ENCODE measurements at places on chromosomes 12 and 14.

DNA sequence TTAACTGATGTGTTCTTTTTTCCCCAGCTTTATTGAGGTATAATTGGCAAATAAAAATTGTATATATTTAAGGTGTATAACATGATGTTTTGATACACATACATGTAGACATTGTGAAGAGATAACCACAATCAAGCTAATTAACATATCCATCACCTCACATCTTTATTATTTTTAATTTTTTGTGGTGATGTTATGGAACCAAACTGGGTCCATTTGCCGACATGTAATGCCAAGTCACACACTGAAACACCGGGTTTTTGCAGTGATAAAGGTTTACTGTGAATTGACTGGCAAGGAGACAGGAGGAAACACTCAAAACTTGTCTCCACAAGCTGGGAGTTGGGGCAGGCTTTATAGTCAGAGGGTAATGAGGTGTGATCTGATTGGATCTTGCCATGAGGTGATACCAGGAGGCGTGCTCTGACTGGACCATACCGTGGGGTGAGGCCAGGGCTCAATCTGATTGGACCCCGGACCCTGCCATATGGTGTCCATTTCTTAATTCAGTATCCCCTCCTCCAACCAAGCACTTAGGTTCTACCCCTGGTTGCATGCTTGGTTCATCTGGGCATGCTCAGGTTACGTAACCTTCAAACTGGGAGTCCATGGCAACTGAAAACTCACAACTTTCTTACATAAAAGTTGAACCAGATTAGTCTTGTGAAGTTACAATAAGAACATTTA, 11.8 kb upstream of the WSCD2 start:
- DNase-seq: no peak

- no peak for DNase-seq
Measured at GRCh38 chr12:106918746-106919145, 37.0 kb upstream of the TMEM263 start.

DNA sequence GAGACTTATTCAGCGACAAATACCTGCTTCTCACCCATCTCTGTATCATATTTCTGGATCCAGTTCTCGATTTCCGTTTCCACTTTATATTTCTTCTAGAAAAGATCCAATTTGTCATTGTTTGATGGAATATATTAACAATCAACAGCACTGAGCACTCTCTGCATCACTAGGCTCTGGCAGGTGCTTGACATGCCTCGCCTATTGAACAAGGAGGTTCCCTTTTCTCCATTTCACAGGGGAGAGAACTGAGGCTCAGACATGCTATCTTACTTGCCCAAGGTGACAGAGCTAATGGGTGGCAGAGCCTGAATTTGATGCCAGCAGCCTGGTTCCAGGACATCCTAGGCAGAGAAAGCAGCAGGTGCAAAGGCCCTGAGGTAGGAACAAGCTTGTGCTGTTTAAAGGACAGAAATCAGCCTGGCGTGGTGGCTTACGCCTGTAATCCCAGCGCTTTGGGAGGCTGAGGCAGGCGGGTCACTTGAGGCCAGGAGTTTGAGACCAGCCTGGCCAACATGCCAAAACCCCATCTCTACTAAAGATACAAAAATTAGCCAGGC, 12.1 kb downstream of the RITA1 start:
- no peak for DNase-seq

DNA sequence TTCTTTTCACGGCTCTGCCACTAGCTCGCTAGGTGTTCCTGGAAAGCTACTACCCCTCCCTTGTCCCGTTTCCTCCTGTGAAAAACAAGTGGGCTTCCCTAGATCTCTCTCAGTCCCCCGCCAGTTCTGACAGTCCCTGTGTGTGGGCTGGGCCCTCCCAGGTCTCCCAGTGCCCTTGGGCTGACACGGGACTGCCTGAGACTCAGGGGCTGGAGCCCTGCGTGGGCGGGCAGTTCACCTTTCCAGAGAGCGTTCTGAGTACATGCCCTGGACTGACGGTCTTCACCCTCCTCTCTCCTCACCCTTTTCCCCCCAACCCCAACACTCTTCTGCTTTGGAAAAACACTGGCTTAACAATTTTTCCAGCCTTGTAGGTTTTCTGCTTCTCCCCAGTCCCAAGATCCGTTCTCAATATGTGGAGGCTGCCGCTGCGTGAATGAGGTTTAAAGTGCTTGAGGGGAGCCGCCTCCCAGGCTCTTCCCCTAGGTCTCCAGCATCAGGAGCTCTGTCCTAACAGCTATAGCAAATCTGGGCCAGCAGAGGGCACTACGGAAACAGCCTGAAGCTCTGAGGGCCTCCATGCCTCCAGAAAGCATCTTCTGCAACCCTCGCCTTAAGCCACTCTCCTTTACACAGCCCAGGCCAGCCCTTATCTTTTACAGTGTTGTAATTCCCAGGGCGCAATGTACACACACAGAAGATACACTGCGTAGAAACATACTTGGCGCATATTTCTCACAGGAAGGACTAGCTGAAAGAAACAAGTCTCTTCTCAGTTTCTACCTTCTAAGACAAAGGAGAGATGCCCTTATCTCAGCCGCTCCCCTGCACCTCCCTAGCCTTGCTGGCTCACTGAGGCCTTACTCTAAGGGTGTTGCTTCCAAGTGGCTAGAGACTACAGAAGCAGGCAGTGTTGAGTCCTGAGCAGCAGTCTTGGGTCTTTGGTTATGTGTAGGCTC, 10.4 kb upstream of the DCD start:
- peak; percentile 27 for DNase-seq

DNA sequence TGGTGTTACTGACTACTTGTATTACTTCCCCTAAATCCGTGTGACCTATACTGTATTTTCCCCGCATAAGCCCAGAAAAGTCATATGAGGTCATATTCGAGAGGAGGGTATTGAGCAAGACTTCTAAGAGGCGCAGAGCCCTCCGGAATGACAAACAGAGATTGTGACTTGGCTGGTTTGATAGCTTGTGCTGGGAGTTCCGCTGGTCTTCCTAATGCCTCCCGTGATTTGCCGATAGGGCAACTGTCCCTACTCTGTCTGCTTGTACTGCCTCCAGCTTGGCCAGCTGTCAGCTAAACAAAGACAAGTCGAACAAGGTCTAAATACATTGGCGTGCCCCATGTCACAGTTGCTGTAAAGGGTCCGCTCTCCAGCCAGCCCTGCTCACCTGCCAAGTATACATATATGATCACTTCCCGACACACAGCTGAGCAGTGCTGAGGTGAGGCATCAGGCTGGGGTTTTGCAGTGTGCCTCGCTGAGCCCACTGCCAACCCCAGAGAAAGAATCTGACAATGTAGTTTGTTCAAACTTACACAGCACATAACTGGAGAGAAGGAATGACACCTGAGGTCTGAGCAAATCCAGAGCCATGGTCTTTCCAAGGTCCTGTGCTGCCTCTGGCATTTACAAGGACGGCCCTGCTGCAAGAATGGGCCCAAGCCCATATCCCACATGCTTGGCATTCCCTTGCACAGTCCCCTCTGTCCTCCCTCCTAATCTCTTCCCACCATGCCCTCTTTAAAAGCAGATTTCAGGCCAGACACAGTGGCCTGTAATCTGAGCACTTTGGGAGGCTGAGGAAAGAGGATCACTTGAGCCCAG, 23.7 kb downstream of the LGMN start:
- no peak for DNase-seq

DNA sequence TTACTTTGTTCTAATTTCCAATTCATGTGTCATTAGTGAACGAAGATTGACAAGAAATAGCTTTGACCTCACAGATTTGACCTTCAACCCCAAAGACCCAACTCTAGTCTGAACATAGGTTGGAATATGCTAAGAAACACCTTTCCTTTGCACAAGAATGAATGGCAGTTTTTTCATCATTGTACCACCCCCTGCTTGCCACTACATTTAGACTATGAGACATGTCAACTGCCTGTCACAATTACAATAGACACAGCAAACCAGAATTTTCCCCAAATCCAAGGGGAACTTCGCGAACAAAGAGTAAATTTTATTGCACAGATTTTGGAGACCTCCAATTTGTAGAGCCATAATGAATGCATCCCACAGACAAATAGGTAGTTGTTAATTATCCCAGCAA, 535.4 kb downstream of the PRKD1 start:
- no peak for DNase-seq

- DNase-seq: no peak
Measured at GRCh38 chr12:121522971-121523370, 57.9 kb downstream of the KDM2B start.
